ENCODE measurements at places on chromosomes 5 and 9.

DNA sequence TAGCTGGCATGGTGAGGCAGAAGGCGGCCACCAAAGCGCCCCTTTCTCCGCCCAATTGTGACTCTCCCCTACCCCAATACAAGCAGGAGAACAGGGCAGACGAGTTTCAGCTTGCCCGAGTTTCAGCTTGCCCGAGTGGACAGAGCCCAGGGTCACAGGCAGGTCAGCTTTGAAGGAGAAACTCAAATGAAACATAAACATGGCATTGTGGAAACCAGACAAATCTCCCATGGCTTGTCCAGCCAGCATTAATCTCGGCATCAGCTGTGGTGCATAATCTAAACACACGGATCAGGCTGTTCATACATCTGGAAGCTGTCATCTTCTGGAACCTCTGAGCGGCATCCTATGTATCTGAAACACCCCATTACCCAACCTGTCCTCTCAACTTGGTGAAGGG, 16.9 kb downstream of the PTCH1 start:
- DNase-seq, result no peak

DNA sequence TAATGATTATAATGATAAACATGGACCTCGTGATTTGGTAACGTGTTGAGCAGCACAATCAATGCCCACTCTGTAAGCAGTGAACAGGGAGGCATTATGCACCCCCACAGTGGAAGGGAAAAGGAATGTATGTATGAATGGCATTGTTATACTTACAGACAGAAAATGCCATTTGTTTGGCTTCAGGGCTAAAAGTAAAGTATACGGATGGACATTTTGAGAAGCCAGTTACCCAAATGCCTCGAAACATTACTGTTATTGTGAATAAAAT, 260.2 kb upstream of the PPP1R2B start:
- no peak for DNase-seq

- no peak for DNase-seq
These were observed 166.0 kb downstream of the CDH9 start for GRCh38 chr5:26872337-26872736.

DNA sequence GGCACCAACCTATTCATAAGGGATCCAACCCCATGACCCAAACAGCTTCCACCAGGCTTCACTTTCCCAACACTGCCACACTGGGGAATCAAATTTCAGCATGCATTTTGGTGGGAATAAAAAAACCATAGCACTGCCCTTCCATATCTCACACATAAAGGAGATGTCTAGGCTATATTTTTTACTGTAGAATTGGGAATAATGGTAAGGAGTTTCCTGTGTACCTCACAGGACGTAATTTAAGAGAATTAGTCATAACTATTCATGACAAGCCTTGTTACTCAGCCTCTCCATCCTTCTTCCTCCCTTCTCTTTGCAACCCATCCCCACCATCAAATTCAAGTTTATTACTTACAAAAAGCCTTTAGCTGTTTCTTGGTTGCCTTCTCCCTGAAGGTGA, 352.1 kb downstream of the MLLT3 start:
- DNase-seq, result no peak

GRCh38 chr5:130706696-130707095, 458.4 kb downstream of the HINT1 start:
- no peak for DNase-seq

All from SK-N-DZ (cell line).